ENCODE measurements at places on chromosomes 11 and 22.

DNA sequence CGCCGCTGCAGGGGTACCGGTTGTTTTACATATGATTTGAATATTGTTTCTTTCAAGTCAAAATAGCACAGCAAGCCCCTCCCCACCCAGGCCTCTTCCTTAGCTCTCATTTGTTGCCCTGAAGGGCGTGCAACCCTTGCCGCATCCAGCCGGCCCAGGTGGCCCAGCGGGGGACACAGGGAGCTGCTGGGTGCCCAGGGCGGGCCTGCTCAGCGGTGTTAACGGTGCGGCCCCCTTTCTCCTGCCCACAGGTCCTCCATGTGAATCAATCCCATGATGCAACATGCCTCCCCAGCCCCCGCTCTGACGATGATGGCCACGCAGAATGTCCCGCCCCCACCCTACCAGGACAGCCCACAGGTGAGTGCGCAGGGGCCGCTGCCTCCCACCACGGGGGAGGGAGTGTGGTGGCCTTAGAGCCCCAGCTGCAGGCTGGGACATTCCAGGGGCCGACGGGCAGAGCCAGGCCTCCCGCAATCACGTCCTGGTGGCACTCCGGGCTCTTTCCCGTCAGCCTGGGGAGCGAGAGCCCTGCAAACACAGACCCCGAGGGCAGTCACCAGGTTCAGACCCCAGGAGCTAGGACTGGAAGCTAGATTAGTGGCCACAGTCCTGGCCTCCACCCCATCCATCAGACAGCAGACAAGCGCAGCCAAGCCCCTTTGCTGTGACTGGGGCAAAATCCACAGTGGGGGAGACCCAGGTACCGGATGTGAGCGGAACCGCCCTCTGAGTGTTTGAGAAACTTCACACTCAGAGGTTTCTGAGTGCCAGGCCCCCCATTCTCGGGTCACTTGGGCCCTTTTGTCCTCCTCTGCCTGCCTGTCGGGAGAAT, 144.8 kb downstream of the FEZ1 start:
- no peak for DNase-seq

- DNase-seq: no peak
These were observed 104.5 kb downstream of the FAT3 start for GRCh38 chr11:92329137-92329536.

- DNase-seq: no peak
These were observed 691.0 kb upstream of the API5 start for GRCh38 chr11:42620796-42621195.

DNA sequence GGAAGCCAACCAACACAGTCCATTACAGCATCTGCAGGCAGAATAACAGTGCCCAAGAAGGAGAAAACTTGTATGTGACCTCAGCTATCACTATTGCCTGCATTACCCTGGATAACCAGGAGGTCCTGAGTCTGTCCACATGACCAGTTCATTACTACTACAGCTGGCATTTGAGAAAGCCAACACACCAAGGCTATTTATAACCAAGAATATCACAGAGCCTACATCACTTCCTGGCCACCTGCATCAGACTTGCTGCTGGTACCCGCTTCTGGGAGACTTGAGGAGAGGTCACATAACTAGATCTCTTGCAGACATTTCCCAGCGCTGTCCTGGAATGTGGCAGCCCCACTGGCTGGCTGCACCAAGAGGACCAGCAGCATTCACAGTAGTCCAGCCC, 11.1 kb upstream of the OR56B4 start:
- DNase-seq: no peak

- no peak for DNase-seq
These were observed 6.5 kb downstream of the MSANTD2 start for GRCh38 chr11:124793466-124794278.

GRCh38 chr11:108580043-108580442, 13.5 kb downstream of the EXPH5 start:
- no peak for DNase-seq

DNA sequence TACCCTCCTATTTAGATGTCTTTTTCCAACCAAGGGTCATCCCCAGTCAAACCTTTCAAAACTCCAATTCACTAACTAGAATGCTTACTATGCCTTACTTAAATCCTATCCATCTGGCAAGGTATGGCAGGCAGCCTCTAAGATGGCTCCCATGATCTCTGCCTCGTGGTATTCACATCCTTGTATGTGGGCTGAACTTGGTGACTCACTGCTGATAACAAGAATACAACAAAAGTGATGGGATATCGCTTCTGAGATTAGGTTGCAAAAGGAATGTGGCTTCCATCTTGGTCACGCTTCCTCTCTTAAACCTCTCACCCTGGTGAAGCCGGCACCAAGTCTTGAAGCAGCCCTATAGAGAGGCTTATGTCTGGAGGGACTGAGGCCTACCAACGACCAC, 29.6 kb upstream of the UPB1 start:
- no peak for DNase-seq

GRCh38 chr11:63508009-63508408, 2.1 kb downstream of the LGALS12 start:
- DNase-seq: no peak

GRCh38 chr22:40521046-40521445, 115.5 kb downstream of the MRTFA start:
- no peak for DNase-seq

All from stimulated activated CD4-positive, alpha-beta T cell treated with anti-CD3 and anti-CD28 coated beads, TNF-alpha, amount 100 ng/mL, for 24 hours (primary cell).